ENCODE measurements at places on chromosomes 7 and 10.

DNA sequence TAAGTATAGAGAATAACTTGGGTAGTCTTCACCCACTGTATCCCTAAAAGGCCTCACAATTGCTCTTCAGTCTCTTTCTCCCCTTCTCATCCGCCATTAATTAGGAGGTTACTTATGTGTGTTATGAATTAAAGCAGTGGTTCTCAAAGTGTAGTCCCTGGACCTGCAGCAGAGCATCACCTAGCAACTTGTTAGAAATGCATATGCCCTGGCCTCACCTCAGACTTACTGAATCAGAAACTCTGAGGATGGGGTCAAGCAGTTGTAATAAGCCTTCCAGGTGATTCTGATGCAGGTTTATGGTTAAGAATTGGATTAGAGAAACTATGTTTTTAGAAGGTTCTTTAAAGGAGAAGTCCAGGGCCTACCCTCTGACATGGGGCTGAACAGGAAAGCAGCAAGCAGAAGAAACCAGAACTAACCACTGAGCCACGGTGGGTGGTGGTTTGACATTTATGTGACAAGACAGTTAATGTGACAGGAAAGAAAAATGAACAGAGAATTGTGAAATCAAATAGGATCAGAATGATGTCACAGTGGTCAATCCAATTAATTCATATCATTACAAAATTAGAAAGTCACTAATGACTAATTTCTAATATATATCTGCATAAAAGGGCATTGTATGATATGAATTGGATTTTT lies 37.6 kb downstream of the ENTPD1 start:
- DNase-seq: no peak

GRCh38 chr7:31466036-31466435 lies 47.9 kb upstream of the ITPRID1 start:
- DNase-seq: no peak

GRCh38 chr7:30575910-30576309 lies 18.8 kb upstream of the GARS1 start:
- DNase-seq: no peak

DNA sequence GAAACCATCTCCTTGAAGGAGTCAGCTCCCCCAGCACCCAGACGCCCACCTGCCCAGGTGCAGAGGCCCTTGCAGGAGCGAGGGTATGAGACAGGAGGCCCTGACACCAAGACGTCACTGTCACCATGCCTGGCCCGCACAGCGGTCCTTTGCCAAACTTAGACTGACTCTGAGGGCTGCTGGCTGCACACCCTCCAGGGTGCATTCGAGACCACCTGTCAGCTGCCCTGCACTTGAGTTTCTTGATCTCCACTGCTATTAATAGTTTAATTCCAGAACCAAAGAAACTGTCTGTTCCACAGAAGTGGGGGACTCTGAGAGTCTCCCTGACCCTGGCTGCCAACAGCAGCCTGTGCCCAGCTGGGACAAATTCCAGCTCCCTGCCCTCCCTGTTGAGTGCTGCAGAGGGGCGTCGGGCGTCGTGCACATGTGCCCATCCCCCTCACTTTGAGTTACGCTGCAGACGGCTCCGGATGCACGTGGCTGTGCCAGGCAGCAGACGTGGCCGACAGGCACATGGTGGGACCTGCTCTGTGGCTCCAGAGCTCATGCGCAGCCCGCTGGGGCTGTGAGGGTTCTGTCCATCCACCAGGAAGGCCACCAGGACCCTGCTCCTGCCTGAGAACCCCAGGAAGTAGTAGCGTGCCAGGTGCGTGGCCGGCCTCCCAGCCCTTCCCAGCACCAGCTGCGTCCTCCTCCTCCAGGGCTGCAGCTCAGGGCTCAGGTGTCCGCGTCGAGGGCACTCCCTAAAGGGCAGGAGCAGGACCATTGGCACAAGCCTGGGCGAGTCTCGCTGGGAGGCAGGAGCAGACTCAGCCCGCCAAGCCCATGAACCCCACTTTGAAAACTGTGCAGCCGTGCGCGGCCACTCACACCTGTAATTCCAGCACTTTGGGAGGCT lies 24.8 kb downstream of the ELFN1 start:
- DNase-seq: no peak

- no peak for DNase-seq
Observed at GRCh38 chr10:132121511-132121830, 55.7 kb downstream of the JAKMIP3 start.

GRCh38 chr10:72800000-72800740 lies 93.4 kb upstream of the OIT3 start:
- no peak for DNase-seq

- DNase-seq: no peak
Observed at GRCh38 chr10:70169649-70170364, 507 bp downstream of the SAR1A start.

DNA sequence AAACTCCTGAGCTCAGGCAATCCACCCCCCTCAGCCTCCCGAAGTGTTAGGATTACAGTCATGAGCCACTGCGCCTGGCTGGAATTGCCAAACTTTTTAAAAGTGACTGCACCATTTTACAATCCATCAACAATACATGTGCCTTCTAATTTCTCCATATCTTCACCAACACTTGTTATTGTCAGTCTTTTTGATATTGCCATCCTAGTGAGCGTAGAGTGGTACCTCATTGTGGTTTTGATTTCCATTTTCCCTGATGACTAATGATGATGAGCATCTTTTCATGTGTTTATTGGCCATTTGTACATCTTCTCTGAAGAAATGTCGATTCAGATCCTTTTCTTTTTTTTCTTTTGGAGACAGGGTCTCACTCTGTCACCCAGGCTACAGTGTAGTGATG lies 21.7 kb upstream of the STRIP2 start:
- no peak for DNase-seq

DNA sequence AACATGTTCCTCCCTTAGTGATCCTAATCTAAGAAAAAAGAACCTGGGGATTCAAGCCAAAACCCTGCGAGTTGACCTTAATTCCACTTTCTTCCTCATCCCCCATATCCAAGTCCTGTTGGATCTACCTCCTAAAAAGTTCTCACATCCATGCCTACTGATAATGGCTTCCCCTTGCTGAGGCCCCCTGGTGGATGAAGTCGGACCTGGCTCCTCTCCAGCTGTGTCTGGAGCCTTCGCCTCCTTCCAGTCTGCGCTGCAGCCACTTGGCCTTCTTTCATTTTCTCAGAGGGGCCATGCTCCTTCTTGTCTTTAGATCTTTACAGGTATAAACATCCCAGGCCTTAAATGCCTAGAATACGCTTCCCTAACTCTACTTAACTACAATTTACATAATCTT lies 8.1 kb downstream of the PDE1C start:
- DNase-seq: no peak

DNA sequence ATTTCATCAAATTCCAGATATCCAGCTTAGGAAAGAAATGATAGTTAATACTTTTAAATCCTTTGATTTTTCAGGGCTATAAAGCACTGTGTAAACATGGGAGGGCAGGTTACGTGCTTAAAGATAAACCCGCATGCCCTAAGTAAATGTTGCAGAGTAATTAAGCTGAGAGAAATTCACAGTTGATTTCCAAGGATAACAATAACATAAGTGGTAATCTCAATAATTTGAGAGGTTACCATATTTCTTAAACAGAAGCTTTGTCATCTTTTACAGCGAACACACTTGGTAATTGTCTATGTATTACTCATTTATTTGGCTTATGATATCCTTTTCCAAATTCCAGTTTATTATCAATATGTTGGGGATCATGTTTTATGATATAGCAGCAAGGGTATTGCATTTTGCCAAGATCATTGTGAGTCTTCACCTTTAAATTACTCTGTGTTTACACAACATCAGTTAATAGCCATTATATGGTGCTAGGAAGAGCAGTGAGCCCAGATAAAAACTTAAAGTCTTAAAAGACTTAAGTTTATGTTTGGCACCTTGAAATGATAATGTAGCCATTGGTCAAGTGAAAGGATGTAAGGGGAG lies 15.4 kb downstream of the MGAM start:
- DNase-seq: no peak

DNA sequence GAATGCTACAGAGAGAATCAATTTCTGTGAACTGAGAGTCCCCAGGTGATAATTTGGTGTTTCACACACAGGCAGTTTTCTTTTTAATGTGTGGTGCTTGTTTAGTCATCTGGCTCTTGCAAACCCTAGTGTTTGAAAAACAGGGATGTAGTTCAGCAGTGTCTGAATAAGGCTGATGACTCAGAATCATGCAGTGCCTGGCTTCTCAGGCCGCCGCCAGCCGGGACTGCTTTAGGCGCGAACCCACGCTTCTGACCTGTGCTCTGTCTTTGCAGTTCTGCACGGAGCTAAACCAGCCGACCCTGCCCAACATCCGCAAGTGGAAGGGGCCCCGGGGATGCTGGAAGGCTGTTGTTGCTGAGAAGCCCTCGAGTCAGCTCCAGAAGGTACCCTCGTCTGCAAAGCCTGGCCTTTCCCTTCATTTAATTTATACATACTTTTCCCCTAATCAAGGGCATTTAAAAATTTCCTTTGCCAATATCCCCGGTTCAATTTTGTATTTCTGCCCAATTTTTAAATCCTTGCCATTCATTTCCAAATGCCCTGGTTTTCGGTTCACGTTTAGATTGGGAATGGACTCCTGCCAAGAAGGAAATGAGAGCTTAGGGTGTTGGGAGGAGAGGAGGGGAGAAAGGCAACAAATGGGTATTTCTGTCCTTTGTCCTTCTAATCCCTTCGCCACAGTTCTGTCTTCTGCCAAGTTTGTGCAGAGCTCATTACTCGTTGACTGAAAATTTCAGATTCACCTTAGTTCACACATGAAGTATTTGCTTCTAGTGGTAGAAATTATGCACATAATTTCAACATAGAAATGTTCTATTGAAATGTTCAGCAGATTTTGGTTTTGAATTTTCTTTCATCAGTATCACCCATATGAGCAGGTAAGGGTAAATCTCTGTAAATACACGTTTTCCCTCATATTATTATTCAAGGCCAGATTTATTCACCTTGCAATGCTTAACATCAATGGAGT lies 108.5 kb upstream of the ANLN start:
- DNase-seq: no peak

DNA sequence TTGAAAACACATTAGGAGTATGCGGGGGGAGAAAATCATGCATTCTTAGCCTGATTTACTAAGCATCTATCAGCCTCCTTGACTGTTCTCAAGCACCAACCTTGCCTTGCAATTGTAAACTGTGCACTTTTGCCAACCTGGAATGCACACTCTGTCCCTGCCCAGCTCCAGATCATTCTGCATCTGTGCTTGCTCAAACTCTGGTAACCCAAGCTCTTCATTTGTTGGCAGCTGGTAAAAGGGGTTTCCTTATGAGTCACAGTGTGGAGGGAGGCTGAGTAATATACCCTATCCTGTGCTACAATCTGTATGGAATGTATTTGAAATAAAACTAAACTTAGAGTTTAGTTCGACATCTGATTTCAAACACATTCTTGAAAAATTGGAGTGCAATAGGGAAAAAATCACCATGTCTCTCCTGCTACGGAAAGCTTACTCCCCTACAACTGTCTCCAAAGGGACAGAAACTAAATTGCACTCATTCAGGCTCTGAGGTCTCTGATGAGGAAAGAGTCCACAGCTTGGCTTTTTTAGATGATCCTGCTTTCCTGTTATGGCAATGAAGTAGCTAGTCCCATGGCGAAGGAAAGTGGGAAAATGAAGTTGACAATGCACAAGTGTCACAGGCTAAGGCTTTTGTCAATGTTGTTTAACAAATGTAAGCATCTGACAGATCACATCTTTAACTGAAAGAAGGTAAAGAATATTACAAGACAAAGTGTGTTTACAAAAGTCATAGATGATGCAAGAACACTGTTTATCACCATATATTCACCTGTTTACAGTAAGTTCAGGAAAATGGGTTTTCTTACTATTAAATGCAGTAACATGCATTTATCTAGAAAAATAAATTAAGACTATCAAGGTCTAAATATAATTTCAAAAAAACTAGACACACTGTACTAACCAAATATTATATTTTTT lies 61.9 kb downstream of the TES start:
- DNase-seq: no peak

Data from stimulated activated CD8-positive, alpha-beta memory T cell treated with anti-CD3 and anti-CD28 coated beads, Interleukin-2, amount 100 ng/mL, for 1 hour (primary cell).